NCI-H1092 treated with DMSO at 0.1 percent for 48 hours (cell line): ENCODE measurements at places on chromosomes 5 and 9.

DNA sequence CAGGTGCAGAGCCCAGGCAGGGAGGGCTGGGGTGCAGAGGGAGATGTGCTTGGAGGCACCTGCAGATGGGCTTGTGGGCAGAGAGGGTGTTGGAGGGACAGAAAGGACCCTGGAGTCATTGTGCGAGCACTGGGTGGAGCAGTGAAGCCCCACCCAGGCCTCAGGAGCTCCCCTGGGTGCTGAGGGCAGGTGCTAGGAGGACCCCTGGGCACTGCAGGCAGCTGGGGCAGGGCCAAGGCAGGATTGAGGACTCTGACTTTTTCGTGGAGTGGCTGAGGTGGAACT lies 10.3 kb upstream of the SLC6A18 start:
- DNase-seq = no peak

GRCh38 chr9:36903541-36904435 lies 130.3 kb downstream of the PAX5 start:
- DNase-seq = no peak

GRCh38 chr5:51225789-51226742 lies 157.2 kb upstream of the ISL1 start:
- DNase-seq = peak; percentile 56

DNA sequence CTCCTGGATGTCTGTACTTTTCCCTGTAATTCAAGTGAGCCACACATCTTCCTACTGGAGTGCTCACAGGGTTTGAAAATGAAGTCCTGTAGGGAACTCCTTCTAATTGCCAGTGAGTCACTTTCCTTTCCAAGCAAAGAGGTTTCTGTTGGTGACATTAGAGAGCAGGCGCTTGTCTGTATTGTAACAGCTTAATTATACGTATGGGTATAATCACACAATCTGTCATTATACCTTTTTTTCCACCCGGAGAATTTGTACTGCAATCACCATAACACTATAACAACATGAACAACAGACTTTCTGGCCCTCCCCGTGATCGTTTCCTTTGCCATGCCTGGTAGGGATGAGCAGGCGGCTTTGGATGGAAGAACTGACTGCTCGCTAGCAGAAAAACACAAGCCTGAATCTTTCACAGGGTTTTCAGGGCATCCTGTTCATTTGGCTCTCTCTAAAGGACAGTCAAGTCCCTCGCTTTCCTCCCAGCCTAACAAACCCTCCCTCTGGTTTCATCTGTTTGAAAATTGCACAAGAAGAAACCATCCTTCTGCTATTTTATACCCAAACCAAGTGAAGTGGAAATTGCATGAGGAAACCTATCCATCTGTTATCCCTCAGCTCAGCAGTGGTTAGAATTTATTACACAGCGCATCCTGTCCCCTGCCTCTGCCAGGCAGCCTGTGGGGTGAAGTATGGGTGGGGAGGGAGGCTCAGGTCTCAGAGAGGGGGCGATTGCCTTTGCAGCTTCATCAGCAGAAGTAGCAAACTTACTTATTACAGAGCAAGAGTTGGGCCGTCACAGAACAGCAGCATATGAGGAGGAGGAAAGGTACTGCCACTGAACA lies 307.0 kb upstream of the TLE4 start:
- no peak for DNase-seq

DNA sequence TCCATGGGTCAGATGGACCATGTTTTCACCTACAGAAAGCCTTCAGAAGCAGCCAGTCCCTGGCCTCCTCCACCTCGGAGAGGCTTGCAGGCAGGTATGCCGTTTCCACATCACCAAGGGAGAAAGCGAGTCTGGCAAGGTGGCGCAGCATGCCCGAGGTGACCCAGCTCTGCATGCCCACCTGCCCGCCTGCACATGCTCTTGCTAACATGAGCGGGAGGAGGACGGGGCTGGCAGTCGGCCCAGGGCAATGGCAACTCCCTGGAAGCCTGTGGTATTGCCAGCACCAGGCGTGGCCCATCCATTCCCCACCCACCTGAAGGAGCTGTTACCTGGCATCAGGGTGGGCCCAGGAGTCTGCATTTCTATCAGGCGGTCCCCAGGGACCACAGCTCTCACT lies 3.3 kb upstream of the NINJ1 start:
- DNase-seq = no peak

DNA sequence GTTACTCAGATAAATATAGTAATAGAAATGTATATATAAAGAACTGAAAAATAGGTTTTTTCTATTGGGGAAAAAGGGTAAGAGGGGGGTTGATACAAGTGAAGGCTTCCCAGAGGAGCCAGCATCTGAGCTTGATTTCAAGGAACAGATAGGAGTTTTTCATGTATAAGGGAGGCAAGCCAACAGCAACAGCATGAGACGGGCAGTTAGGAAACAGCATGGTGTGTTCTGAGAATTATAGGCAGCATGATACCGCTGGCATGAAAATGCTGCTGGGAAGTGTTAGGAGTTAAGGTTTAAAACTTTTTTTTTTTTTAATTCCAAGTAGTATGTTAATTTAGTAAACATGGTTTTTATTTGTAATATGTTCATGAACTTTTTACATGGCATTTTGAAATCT lies 9.7 kb downstream of the CDC37L1 start:
- DNase-seq = no peak

DNA sequence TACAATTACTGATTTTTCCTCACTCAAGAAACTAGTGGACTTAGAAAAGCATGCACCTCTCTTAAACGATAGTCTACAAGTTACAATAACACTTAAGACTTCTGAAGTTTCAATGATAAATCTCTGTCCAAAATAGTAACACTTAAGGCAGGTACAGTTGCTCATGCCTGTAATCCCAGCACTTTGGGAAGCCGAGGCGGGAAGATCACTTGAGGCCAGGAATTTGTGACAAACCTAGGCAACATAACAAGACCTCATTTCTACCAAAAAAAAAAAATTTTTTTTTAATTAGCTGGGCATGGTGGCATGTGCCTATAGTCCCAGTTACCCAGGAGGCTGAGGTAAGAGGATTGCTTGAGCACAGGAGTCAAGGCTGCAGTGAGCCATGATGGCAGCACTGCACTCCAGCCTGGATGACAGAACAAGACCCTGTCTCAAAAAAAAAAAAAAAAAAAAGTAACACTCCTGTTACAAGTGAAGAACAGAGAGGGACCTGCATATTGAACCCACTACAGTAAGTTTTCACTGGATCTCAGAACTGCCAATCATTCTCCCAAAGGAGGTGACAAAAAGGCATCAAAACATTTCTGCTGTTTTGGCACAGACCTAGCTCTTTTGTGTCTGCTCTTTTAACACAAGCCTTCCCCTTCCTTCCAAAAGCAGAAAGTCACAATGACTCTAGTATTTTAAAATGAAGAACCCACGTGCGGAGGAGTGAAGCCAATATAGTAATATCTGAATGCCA lies 3.5 kb downstream of the ABITRAM start:
- DNase-seq = no peak

- no peak for DNase-seq
Measured at GRCh38 chr9:114488398-114489129, 16.7 kb downstream of the WHRN start.

DNA sequence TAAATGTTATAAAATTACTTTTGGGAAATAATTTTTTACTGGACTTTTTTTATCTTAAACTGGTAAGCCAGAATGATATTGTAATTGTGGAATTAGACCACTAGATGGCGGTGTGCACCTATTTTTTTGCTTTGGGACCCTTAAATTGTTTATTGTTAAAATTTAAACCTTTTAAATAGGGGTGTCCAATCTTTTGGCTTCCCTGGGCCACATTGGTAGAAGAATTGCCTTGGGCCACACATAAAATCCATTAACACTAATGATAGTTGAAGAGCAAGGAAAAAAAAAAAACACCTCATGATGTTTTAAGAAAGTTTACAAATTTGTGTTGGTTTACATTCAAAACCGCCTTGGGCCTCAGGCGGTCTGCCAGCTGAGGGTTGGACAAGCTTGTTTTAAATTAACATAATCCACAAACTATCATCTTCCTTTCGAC lies 28.4 kb upstream of the GADD45G start:
- peak; percentile 43 for DNase-seq

- no peak for DNase-seq
Measured at GRCh38 chr5:135296900-135297816, 101.9 kb downstream of the MACROH2A1 start.

DNA sequence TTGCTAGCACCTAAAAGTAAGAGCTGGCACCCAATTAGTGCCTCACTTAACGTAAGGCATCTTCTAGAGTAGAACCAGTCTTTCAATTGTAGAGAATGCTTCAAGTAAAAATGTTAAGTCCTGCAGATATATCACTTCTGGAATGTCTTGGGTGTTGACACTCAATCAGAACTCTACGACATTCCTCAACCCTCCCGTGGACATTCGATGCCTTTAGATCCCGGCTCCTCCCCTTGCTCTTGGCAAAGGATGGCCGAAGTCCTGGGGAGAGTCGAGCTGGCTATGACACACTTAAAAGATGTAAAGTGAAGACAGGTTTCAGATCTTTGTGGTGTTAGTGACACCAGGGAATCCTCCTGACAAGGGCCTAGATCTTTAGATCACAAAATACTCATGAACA lies 87.5 kb upstream of the ERCC6L2 start:
- DNase-seq = no peak

DNA sequence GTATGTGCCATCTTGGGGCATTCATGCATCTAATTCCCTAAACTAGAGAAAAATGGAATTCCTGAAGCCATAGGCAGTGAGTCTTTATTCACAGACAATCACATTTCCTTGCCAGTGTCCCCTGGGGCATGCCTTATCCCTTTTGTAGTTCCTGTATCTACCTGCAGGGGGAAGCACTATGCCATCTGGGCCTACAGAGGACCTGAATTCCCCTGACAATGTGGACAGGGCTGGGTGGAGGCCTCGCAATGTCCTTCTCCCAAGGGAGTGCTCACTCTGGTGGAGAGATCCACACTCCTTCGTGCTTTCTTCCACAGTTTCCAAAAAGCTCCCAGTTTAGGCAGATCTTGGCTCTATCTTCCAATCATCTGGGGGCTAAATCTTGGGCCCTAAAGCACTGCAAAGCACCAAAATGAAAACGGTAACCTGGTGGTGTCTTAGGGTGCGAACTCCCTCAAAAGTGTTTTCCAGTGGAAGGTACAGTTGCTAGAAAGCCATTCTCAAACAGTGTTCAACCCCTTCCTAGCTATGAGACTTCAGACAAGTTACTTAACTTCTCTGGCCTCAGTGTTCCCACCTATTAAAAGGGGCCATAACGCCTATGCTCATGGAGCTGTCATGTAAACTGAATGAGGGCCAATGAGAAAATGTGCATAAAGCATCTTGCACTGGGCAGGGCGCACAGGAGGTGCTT lies 17.5 kb downstream of the WHRN start:
- DNase-seq = peak; percentile 68

DNA sequence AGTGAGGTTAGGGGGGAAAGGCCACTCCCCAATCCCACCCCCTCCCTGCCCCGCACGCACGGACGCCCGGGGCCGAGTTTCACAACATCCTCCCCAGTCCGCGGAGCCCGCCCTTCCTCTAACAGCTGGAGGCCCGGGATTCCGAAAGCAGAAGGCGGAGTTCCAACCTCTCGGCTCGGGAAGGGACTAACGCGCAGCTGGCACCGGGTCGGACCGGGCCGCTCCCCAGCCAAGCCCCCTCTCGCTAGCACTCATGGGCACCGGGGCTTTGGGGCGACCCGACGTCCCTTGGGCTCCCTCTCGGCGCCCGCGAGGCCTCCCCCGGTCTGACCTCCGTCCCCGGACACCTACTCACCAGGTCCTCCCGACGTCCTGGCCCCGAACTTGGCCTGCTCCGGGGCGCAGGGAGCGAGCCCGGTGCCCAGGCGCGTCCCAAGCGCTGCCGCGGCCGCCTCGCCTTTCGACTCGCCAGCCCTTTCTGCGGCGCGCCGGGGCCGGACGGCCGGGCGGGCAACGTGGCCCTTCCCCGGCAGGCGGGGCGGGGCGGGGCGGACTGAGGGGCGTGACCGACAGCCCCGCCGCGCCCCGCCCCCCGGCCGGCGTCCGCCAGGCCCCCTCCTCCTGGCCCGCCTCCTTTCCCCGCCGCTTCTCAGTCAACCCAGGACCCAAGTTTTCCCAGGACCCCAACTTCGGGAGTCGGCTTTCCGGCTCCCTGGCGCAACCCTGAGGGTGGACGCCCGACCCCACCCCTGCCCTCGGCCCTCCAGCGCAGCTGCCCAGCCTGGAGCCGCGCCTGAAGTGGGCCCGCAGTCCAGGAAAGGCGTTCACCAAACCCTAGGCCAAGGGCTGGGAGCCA lies at the start of gene MGAT1:
Gene MGAT1 (minus strand): TSS at position 482 of the 856 bp plus-strand sequence. CDS start 9,835 bp downstream, outside the sequence.
- DNase-seq = peak; percentile 9

- DNase-seq = no peak
Measured at GRCh38 chr5:100799166-100799565, 103.9 kb downstream of the ST8SIA4 start.

GRCh38 chr5:171574376-171574775 lies 154.9 kb downstream of the FGF18 start:
- DNase-seq = no peak

DNA sequence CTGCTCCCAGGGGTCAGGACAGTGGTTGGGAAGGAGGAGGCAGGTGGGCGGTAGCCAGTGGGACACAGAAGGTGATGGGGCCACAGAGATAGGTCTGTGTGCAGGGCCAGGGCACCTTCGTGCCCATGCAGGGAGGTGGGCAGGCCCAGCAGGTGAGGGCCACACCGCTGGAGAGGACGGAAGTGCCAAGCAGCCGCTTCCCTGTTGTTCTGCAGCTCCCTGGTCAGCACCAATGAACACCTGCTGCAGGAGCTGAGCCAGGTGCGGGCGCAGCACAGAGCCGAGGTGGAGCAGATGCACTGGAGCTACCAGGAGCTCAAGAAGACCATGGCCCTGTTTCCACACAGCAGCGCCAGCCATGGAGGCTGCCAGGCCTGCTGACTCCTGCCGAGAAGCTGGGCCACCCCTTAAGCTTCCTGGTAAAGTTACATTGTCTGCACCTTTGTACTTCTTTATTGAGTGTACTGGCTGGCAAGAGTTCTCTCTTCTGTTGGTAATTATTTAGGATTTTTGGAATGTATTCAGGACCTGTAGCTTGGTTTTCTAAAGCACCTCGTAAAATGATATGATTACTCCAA lies 40.3 kb downstream of the TPPP start:
- no peak for DNase-seq

DNA sequence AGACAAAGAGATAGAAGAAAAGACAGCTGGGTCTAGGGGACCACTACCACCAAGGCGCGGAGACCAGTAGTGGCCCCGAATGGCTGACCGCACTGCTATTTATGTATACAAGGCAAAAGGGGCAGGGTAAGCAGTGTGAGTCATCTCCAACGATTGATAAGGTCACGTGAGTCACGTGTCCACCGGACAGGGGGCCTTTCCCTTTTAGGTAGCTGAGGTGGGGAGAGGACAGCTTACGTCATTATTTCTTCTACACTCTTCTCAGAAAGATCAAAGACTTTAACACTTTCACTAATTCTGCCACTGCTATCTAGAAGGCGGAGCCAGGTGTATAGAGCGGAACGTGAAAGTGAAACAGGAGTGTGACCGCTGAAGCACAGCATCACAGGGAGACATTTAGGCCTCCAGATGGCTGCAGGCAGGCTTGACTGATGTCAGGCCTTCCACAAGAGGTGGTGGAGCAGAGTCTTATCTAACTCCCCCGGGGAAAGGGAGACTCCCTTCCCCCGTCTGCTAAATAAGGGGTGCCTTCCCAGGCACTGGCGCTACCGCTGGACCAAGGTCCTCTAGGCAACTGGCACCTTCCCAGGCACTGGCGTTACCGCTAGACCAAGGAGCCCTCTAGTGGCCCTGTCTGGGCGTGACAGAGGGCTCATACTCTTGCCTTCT lies 6.1 kb upstream of the PRR16 start:
- DNase-seq = peak; percentile 15

- DNase-seq = no peak
Measured at GRCh38 chr5:64166201-64166959, 737 bp downstream of the RNF180 start.
